Activated CD4-positive, alpha-beta T cell treated with anti-CD3 and anti-CD28 coated beads, Interleukin-2, amount 50 U/mL, for 4 hours (primary cell): ENCODE measurements at places on chromosomes 4 and X.
A peak's percentile ranks its signal among the peaks of the same experiment; 100 is the strongest.

GRCh38 chrX:4588893-4589292, 875.4 kb upstream of the PRKX start:
- DNase-seq: no peak

- no peak for DNase-seq
Observed at GRCh38 chrX:100720301-100720700, 11.6 kb downstream of the SYTL4 start.

DNA sequence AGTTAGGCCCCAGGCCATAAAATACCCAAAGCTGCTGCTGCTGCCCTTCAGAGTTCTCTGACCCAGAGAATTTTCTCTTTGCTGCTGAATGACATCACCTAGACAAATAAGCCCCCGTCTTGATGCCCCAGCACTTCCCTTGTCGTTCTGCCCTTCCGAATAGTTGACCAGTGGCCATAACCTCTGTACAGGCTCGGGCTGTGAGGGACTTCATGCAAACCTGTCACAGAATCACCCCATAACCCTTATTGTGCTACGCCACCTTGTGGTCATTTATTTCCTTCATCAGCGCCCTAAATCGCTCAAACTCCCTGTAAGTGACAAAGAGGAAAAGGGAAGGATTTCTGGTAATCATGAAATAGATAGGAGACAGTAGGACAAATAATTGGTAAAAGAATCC, 18.8 kb downstream of the SPACA5 start:
- DNase-seq: no peak

DNA sequence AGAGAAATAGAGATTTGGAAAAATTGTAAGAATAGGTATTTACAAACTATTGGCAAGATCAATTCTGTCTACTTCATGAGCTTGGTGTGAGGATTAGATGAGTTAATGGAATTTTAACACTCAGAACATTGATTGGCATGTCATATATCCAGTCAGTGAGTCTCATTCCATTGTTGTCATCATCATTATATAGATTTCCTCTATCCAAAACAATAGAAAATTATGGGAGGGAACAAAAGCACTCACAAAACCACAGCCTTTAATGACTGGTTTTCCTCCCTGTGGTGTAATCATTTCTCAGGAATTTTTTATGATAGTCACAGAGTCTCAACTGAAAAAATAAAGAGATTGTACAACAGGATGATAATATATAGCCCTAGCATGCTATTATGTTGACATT, 21.1 kb downstream of the KLHL5 start:
- no peak for DNase-seq

DNA sequence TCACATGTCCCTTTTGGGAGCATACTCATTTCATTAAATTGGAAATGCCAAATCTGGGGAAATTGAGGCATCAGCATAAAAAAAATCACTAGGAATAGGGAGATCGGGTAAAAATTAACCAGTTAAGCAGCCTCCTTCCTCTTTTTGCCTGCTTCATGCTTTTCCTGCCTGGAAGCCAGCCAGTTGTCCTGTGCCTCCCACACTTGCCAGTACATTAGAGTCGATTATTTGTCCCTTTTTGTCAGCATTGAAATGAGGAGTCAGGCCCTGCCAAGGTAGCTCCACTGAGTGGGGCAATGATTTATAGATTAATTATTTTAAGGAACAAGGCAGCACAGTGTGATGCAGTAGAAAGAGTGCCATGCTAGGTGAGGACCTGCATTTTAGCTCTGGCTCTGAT, 55.3 kb downstream of the SH2D1A start:
- no peak for DNase-seq

DNA sequence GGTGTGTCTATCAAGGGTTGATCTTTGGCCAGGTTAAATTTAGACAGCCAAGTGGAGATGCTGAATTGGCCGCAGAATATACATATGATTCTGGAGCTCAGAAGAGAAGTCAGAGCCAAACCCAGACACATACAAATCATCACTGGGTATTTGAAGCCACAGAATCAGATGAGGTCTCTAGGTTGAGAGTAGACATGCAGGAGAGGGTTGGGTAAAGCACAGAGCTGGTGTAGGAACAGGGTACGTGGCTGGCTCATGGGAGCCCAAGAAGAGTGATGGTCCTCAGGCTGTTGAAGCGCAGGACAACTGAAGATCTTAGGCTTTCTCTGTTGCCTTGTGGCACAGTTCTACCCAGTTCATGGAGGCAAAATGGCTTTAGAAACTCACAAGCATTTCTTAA, 37.7 kb downstream of the ADAMTS3 start:
- no peak for DNase-seq

DNA sequence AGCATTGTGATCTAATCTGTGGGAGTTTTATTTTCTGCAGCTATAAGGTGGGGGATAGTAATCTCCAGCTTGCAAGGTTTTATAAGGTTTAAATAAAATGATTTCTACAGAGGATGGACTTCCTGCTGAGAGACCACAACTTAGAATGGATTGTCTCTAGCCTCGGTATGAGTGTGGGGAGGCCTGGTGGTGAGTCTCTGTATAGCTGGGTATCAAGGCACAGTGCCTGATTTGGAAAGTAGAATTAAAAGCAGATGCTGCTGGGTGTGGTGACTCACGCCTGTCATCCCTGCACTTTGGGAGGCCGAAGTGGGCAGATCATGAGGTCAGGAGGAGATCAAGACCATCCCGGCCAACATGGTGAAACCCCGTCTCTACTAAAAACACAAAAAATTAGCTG, 162.0 kb upstream of the GATB start:
- no peak for DNase-seq

- DNase-seq: no peak
Observed at GRCh38 chrX:97402333-97402732, 518.6 kb downstream of the RPA4 start.

- no peak for DNase-seq
Observed at GRCh38 chrX:54043541-54044125, 640 bp downstream of the PHF8 start.

- DNase-seq: peak; percentile 39
Observed at GRCh38 chrX:15151267-15152186, 118.4 kb downstream of the ASB9 start.

DNA sequence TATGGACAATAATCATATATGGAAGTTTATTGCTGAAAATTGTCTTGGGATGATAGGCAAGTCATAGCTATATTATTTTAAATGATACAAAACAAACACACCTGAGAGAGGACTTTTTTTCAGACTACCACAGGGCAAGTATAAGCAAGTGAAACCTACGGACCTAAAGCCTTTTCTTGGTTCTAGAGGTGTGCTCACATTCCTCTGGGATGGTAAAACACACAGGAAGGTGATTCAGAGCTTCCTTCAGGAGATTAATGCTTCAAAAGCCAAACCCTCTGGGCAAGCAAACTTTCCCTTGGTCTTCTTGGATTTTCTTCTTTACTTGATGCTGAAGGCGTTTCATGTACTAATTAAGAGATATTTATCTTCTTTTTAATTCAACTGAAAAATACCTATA, 60.1 kb upstream of the ACSL4 start:
- DNase-seq: no peak

GRCh38 chr4:65670331-65671031, at the start of gene EPHA5:
EPHA5 (minus strand) TSS chr4:65670489; CDS start chr4:65669742, 747 bp downstream.
- DNase-seq: no peak

DNA sequence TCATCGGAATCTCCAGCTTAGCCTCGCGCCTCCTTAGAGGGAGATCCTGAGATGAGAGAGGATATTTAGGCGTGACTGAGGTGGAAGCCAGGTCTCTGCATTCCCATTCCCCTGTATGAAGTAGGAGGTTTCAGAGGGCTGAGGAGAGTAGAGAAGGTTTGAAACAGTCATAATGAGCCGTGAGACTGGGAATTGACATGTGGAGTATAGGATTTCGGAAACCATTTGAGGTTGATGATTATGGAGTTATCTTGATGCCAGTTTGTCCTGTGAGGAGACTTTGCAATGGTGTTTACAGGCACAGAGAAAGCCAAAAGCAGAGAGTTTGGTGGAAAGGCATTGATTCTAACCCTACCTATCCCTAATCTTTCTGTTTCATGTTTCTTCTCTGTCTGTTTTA, 2.0 kb downstream of the CHST7 start:
- no peak for DNase-seq

GRCh38 chrX:30597216-30598012, 19.8 kb upstream of the TASL start:
- DNase-seq: no peak

- no peak for DNase-seq
Observed at GRCh38 chrX:16699389-16699788, 13.1 kb downstream of the CTPS2 start.

- no peak for DNase-seq
Observed at GRCh38 chr4:152454398-152455011, 81.4 kb downstream of the FBXW7 start.

DNA sequence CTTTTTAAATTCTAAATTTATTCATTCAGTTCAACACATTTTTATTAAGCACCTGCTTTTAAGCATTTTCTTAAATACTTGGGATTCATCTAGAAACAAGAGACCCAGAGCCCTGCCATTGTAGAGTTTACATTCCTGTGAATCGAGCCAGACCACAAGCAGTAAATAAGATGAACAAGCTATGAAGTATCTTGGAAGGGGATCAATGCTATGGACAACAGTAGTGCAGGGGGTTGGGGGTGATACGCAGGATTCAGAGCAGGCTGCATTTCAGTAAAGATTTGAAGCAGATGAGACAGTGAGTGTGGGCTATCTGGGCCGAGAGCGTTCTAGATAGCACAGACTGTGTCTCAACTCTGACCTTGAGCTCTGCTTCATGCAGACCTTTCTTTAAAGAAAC, 35.1 kb downstream of the CLDN22 start:
- DNase-seq: no peak

GRCh38 chr4:57363346-57363745, 253.2 kb upstream of the IGFBP7 start:
- no peak for DNase-seq

- no peak for DNase-seq
Observed at GRCh38 chr4:159677521-159677920, 574.6 kb downstream of the RAPGEF2 start.

- no peak for DNase-seq
Observed at GRCh38 chr4:47876784-47877546, 37.4 kb downstream of the NFXL1 start.

DNA sequence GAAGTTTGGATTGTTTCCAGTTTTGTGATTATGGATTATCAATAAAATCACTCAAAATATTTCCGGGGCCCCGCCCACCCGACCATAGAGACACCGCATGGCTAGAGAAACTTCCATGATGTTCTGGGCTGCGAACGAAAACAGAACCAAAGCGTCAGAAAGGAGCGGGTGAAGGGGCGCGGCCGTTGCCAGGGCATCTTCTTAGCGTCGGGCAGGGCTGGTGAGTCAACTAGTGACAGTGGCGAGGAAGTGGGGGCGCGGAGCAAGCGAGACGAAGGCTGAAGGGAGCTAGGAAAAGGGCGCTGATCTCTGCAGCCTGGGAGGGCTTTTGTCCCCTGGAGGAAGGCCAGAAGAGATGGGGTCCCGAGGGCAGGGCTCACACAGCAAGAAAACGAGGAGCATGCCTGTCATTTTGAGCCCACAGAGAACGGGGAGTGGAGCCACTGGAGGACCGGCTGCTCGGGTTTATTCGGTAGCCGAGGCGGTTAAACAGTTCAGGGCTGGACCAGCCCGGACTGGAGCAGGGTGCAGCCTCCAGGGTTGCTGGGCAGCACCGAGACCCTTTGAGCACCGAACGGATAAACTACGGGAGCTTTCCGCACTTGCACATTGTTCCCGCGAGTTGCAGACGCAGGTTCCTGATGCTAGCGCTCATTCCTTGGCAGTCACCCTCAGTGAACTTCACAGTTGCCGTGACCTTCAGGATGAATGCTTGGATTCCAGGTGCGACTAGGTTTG, 298.1 kb upstream of the TRPC5 start:
- DNase-seq: no peak

DNA sequence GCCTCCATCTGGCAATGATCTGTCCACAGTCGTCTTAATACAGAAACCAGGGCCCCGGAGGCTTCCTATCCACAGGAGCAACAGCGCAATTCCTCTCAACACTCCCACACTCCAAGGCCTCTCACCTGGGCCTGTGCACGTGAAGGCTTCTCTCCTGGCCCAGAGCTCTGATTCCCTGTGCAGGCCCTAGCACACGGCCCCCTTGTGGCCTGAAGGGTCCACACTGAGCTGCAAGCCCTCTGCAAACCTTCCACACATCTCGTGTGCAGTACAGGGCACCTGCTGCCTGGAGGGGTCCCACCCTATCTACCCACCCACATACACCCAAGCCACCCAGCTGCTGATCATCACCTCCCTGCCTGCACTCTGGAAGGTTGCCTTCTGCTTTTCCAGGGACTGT, 150.1 kb upstream of the NUDT10 start:
- no peak for DNase-seq

DNA sequence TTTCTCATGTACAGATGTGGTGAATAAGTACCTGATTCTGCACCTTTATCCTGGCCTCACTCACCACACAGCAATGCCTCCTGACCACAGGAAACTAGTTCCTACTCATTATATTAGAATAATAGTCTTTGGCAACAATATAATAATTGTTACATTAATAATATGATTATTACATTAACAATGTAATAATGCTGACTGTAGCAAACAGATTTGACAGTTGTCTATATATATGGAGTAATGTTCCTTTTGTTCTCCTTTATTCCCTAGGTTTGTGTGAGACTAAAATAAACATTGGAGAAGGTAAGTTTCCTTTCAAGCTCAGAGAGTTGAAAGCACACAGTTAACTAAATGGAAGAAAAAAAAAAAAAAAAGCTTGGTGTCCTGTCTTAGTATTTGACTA, 40.6 kb upstream of the NAA11 start:
- DNase-seq: no peak

- DNase-seq: no peak
Observed at GRCh38 chr4:26284536-26284935, 36.3 kb upstream of the RBPJ start.

DNA sequence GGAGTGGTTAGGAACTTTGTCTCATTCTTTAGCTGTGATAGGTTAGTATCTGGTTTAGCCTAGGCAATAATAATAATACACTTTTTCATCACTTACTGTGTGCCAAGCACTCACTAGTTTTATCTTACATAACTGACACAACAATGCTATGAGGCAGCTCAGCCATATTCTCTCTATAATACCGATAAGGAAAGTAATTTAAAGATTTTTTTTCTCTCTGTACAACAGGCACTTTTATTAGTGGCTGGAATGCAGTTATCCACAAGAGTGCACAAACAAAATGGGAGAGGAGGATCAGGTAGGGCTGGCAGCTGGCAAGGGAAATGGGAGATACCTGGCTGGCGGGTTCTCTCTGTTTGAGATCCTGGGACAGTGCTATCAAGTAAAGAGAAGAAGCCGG, 7.6 kb downstream of the RELL1 start:
- no peak for DNase-seq
